ENCODE measurements at places on chromosomes 12 and 14.

DNA sequence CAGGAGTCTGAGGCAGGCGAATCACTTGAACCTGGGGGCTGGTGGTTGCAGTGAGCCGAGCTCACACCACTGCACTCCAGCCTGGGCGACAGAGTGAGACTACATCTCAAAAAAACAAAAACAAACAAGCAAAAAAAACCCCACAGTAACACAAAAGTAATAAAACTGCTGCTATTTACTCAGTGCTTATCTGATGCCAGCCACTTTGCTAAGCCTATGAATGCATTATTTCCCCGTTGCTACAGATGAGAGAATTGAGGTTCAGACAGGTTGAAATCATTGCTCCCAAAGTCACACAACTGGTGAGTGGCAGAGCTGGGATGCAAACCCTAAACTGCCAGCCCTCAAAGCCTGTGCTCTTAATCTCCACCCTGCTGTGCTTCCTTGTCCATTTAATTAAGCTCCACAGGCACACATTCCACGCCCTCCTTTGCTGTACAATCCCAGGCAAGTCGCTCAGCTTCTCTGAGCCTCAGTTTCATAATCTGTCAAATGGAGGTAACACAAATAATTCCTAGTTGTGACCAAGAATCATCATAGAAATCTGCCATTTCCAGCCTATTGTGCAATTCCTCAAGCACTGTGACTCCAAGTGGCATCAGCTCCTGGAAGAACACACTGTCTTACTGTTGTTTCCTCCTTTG, 5.7 kb upstream of the OAS3 start:
- DNase-seq = no peak

DNA sequence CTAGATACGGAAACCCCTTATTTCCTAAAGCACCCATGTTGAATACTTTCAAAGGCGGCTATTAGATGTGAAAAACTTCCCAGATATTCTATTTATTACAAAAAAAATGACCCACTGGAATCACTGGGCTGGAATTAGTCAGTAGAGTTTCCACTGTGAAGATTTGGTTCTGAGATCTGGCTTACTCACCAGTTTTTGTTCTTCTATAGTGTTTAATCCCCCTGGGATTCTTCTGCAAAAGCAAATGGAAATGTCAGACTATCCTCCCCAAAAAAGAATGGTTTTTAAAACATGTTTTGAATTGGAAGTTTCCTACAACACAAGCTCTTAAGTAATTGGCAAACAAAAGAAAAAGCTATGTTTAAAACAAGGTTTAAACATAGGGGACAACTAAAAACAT, 166.4 kb downstream of the STXBP6 start:
- no peak for DNase-seq

- DNase-seq = no peak
Measured at GRCh38 chr14:69137416-69137815, 15.5 kb downstream of the DCAF5 start.

- DNase-seq = no peak
Measured at GRCh38 chr12:89239534-89239933, 112.8 kb downstream of the DUSP6 start.

- no peak for DNase-seq
Measured at GRCh38 chr12:7161811-7162210, 27.7 kb upstream of the PEX5 start.
